ENCODE measurements at places on chromosomes 4 and X. TPM values are rescaled to one million over a fixed set of nuclear protein-coding genes. Genes with fewer than 3 reads are reported as not detected.

GRCh38 chrX:100379388-100379986, 30.6 kb downstream of the PCDH19 start:
- no peak for DNase-seq

- DNase-seq = no peak
These were observed 35.9 kb downstream of the WDR1 start for GRCh38 chr4:10080589-10081217.

- DNase-seq = no peak
These were observed 89.6 kb downstream of the SHROOM2 start for GRCh38 chrX:9875801-9876200.

The RAB39B gene
- total RNA-seq = 0.16 TPM

The FATE1 gene
- not detected for total RNA-seq

DNA sequence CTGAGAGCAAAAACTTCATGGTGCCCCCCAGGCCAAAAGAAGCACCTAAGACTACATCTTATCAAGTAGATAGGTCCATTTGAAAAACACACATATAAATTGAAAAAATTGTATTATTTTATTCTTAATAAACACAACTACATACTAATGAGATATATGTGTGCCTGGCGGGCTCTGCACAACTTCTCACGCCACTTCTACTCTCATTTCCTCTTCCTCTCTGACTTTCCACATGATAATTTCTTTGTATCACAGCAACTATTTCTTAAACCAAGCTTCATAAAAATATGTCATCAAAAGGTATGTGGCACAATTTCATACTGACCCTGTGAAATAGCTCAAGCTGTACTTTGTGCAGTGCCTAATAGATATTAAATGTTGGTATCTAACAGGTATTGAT, 10.7 kb upstream of the NPY2R start:
- DNase-seq = no peak

DNA sequence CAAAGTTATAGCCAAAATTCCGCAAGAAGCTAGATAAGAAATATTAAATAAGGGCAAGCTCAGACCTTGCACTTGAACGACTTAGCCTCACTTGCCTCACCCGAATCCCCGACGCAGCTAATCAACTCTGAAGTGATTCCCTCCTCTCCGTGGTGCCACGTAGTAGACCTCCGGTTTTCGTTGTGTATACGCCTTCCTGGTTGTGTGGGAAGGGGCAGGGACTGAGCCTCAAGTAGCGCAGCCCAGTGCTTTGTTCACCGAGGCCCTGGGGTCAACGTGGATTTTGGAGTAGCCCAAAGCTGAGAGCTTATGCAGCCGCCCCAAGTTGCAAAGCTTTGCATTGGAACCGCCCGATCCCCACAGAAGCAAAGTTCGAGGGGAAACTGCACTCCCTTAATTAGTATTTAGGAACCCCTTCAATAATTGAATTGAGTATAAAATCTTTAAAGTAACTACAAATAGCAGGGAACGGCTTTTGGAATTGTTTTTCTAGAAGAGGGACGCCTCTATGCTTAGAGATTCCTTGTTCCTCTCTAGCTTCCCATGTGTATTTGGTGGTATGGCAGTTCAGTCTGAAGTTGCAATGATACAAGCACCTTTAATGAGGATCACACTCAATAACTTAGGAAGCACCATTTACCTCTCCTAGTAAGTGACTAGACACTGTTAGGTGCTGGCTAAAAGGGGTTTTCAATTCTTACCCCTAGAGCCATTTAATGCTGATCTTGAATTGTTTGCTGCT, 55.7 kb downstream of the LINC00632 start:
- DNase-seq = no peak

The AVPR2 gene
- 0.61 TPM for total RNA-seq

DNA sequence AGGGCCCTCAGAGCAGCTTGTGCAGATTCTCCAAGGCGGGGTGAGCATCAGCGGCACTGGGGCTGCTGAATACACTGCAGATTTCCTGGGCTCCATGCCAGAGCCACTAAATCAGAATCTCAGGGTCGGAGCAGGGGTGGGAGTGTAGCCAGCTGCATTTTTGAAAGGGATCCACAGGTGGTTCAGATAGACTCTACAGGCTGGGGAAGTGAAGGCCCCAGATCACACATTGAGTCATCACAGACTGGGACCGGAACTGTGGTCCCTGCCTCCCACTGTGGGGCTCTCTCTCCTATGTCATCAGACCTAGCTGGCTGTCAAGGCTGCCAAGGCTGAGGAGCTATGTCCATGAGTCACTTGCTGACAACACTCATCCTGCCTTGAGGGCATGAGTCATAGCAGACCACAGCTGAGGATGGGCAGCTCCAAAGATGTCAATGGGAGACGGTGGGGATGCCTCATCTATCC, 162.3 kb upstream of the MAMLD1 start:
- DNase-seq = peak; percentile 91

GRCh38 chrX:129958814-129959492, 23.5 kb upstream of the BCORL1 start:
- DNase-seq = no peak

- DNase-seq = no peak
These were observed 173.7 kb upstream of the FAT4 start for GRCh38 chr4:125140966-125141495.

The REELD1 gene
- total RNA-seq = not detected

DNA sequence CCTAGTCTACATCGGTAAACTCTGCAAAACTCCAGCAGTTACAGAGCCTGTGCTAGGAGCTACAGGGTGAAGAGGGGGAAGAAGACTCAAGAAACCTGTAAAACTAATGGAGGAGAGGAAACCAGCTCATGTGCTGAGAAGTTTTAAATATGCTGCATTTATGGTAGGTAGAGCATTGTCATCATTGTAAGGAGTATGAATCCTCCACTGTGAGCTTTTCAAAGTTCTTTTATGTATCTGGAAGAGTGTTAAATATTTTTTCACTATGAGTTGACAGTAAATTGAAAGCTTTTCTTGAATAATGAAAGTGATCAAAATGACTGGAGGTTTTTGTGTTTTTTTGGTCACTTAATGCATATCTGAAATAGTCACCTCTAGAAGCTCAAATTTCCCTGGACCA, 46.2 kb downstream of the SEPTIN11 start:
- DNase-seq = no peak

DNA sequence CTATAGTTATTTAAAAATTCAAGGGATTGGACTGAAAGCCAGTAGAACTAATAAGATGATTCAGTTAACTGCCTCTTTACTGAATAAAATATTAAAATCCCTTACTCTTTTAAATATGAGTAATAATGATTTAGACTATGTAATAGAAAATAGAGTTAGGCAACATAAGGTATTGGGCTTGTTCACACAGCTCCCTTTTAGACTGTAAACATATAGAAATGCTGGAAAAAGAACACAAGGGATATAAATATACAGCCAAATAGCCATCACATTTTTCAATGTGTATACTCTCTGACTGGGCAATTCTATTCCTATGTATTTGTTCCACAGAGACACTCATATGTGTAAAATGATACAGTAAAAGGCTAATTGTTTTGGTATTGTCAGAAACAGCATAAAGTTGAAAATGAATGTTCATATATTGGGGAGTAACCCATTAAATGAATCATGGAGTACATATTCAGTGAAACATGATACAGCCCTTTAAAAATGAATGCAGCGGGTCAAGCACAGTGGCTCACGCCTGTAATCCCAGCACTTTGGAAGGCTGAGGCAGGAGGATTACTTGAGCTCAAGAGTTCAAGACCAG, 129.8 kb downstream of the TBC1D19 start:
- DNase-seq = no peak

GRCh38 chrX:41314881-41315280, 19.1 kb upstream of the DDX3X start:
- DNase-seq = no peak

The COQ2 gene
- 9.7 TPM for total RNA-seq

DNA sequence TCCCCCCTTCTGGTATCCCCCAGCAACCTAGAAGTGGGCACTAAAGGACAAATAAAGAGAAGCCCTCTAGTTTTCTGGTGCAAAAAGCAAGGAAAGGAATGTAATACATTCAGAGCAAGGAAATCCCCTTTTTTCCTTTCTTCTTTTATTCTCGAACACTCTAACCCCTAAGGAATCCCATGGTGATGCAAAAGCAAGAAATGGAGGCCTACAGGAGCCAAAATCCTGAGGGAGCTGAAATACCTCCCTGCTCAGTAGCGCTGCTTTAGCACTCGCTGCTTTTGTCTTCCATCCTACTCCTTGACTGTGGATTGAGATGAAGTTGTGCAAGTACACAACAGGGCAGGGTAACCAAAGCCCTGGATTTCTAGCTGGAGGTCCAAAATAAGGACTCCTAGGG, 251.0 kb downstream of the PRDM5 start:
- DNase-seq = no peak

DNA sequence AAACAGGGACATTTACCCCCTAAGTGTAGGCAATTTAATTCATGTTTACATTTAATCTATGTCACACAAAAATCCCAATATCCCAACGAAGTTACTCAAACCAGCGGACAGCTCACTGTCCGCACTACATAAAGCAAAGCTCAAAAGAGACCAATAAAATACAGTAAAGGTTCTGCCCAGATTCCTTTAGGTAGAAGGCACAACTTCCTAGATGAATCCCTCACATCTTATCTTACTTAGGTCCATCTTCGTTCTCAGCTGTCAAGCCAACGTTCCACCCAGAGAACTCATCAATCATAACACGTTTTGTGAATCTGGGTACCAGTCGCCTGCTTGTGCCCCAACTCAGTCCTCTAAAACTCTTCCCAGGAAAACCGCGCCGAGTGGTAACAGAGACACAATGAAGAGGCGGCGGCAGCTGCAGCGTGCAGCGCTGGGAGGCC, 1.7 kb downstream of the HNRNPDL start:
- DNase-seq = no peak

- DNase-seq = no peak
These were observed 76.6 kb downstream of the MBNL3 start for GRCh38 chrX:132412208-132412607.

- no peak for DNase-seq
These were observed 11.4 kb downstream of the TMEM165 start for GRCh38 chr4:55407119-55407518.

- no peak for DNase-seq
These were observed 419.9 kb upstream of the SLIT2 start for GRCh38 chr4:19831644-19832285.

DNA sequence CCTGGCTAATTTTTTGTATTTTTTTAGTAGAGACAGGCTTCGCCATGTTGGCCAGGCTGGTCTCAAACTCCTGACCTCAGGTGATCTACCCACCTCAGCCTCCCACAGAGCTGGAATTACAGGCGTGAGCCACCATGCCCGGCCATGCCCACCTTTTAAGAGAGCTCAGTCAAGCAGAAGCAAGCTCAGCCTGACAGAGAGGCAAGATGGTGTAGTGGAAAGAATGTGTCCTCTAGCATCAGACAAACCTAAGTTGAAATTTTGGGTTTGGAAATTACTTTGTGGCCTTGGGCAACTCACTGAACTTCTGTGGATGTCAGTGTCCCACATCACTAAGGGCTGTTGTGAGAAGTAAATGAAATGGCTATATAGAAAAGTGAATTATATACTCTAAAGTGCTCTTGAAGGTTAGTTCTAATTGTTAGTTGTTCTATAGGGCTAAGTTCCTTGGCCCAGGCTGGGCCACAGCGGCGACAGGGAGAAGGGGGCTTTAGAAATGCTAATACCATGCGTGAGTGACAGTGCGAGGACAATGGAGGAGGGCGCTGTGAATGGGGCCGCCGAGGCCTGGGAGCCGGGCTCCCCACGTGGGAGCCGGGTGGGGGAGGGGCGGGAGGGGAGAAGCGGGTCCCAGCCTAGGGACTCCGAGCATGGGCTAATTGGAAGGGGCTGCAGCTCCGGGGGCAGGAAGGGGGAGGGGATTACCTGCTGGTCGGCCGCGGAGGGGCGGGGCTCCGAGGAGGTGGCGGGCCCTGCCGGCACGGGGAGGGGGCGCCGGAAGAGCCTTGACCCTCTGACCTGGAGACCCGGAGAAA, 15.6 kb downstream of the PJA1 start:
- DNase-seq = no peak

GRCh38 chrX:156002507-156002906, 5.0 kb downstream of the IL9R start:
- DNase-seq = no peak

The DSPP gene
- total RNA-seq = not detected

DNA sequence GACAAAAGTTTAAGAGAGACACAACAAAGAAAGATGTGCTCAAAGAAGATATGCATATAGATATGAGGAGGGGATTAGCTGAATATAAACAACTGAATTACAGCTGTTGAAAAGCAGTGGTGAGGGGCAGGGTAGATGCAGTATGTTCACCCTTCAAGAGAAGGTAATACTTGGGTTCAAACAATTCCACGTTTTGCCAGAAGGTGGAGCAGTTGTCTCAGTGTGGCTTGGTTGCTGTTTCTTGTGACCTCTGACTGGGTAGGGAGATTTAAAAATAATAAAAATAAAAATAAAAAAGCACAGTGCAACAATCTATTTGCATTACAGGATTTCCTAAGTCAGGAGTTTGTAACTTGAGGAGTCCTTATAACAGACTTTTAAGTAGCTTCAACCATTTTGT, 23.3 kb downstream of the PHOX2B start:
- DNase-seq = no peak

The CASP6 gene
- total RNA-seq = 24.2 TPM

DNA sequence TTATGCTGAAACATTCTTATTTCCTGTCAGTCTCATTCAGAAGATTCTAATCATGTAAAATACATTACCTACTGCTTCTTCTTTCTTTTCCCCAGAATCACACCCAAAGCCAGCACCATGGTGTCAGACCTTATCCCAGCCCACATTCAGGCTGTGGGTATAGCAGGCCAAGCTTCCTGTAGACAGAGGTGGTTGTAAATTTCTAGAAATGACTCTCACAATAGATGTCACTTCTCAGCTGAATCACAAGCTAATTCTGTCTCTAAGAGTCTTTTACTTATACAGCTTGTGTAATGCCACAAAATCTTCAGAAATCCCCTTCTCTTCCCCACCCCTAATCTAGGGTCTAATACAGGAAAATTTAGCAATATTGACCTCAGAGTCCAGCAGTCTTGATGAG, 239.6 kb downstream of the PARM1 start:
- no peak for DNase-seq

DNA sequence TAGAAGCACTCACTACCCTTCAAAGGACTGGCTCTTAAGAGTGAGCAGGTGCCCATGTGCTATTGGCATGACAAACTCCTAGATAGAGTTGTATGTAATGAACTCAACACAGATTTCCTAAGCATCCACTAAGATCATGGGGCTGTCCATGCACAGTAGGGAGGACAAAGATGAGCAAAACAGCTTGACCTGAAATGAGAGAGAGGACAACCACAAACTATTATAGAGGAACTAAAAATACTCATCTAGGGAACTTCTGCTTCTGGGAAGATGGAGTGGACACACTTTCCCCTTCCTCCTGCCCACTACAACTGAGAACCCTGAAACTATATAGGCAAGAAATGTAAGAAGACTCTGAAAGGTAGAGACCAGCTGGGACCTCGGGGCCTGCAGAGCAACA, 20.8 kb upstream of the TMEM128 start:
- DNase-seq = no peak

- DNase-seq = peak; percentile 70
These were observed 16.2 kb upstream of the AFF1 start for GRCh38 chr4:86918539-86919072.

DNA sequence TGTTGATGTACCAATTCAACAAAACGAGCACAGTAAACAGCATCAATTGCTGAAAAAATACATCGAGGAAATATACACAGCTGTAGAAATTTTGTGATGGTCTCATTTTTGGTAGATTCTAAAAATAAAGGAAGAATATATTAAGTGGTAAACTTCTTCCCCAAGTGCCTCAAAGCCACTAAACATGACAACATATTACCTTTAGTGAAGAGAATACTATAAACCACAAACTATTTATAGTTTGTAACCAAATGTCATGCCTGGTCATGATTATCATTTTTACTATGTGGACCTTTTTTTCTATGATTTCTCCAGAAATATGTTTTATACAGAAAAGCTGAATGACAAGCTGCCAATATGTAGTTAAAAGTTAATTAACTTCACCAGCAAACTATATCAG, 106.9 kb downstream of the THOC2 start:
- DNase-seq = no peak
